ENCODE measurements at places on chromosomes 2 and 18.

DNA sequence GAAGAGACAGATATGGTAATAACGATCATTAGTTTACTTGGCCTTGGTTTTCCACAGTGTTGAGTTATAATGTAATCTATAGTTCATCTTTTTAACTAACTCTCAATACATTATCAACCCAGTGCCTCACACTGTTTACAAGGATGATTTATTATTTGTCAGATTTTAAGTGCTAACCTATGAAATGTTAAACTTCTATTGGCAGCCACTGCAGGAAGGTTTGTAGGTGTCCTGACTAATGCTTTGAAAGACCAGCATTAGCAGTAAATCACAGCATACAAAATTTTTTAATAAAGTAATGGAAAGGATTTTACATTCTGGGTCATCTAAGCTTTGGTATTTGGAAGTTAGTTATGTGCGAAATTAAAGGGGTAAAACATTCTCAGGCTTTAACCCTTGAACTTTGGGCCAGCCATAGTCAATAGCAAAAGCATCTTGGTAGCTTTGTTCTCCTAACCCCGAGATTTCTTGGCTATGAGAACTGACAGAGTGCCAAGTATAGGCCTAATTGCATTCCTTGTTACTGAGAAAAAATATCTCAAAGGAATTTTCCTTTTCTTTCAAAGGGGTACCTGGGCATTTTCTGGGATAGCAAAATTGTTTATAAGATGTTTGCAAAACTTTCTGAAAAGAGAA lies 30.6 kb downstream of the SPATS2L start:
- DNase-seq, result no peak

GRCh38 chr2:144161061-144161460 lies 358.9 kb downstream of the ZEB2 start:
- no peak for DNase-seq

DNA sequence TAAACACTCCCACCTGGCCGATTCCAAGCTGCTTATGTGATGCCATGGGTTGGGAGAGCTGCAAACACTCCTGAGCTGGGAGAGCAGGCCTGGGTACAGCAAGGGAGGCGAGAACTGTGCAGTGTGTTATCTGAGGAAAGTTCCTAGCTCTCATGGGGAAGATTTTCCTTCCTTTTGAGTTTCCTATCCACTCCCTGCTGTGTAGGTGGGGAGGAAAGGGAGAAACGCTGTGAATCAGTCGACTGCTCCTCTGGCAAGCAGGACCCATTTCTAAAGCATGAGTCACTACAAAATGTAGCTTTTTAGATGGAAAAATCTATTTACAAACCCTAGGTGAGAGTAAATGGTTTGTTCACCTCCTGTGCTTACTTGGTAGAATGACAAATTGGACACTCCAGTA lies 80.4 kb downstream of the SH3RF3 start:
- no peak for DNase-seq

DNA sequence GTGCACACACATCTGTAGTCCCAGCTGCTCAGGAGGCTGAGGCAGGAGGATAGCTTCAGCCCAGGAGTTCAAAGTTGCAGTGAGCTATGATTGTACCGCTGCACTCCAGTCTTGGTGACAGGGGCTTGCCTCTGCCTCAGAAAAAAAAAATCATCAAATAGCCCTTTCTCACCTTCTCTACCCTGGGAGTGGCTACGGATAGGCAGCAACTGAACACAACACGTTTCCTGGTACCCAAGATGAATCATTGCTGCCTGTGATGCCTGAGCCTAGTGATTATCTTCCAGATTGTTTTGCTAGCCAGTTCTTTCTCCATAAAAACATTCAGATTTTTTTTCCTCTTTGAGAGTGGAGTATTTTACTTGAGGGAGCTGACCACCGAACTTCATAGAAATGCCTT lies 13.5 kb downstream of the INPP4A start:
- DNase-seq, result no peak

- DNase-seq, result peak; percentile 20
Measured at GRCh38 chr18:75041586-75041985, 167.4 kb downstream of the PTGR3 start.

- no peak for DNase-seq
Measured at GRCh38 chr18:56136105-56136504, 502.3 kb downstream of the TXNL1 start.

DNA sequence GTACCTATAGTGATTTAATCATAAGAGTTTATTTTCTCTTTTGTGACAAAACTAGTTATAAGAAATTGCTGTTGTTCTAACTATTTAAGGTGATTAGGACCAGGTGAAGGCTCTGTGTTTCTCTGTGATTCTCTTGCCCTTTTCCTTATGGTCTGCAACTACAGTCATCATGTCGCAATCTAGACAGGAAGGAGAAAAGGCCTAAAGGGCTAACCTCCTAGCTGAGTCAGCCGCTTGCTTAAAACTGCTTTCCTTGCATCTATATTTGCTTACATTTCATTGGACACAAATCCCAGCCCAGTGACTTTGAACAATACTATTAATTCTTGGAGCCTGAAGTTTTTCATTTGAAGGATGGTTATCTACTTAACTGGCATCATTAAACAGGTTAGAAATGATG lies 93.1 kb downstream of the PIK3C3 start:
- DNase-seq, result no peak

GRCh38 chr2:40127890-40128557 lies 323.9 kb downstream of the SLC8A1 start:
- DNase-seq, result no peak

GRCh38 chr18:47422524-47422923 lies 171.1 kb upstream of the SKOR2 start:
- no peak for DNase-seq

GRCh38 chr2:65432227-65433190 lies at the start of gene SPRED2:
SPRED2 (minus strand) TSS chr2:65432599; CDS start chr2:65431987, 612 bp downstream.
- peak; percentile 60 for DNase-seq

GRCh38 chr2:96759548-96759947 lies 1.2 kb upstream of the CNNM4 start:
- no peak for DNase-seq

DNA sequence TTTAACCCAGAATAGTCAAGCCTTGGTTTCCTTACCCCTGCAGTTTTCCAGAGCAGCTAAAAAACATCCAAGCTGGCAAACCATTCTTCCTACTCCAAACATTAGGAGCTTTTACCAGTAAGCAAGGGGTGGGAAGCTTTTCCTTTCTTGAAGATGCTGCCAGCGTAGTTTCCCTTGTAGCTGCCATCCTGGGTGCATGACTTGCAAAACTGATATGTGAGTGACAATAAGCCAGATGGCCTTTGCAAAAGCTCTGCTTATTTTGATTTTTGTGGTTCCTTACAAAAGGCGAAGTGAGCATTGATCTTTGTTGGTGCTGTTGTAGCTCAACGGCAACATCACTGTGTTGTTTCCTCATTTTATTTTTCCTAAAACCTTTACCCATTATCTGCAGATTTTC lies 138.8 kb downstream of the WDSUB1 start:
- no peak for DNase-seq

GRCh38 chr2:158760887-158761286 lies 34.2 kb upstream of the DAPL1 start:
- no peak for DNase-seq

DNA sequence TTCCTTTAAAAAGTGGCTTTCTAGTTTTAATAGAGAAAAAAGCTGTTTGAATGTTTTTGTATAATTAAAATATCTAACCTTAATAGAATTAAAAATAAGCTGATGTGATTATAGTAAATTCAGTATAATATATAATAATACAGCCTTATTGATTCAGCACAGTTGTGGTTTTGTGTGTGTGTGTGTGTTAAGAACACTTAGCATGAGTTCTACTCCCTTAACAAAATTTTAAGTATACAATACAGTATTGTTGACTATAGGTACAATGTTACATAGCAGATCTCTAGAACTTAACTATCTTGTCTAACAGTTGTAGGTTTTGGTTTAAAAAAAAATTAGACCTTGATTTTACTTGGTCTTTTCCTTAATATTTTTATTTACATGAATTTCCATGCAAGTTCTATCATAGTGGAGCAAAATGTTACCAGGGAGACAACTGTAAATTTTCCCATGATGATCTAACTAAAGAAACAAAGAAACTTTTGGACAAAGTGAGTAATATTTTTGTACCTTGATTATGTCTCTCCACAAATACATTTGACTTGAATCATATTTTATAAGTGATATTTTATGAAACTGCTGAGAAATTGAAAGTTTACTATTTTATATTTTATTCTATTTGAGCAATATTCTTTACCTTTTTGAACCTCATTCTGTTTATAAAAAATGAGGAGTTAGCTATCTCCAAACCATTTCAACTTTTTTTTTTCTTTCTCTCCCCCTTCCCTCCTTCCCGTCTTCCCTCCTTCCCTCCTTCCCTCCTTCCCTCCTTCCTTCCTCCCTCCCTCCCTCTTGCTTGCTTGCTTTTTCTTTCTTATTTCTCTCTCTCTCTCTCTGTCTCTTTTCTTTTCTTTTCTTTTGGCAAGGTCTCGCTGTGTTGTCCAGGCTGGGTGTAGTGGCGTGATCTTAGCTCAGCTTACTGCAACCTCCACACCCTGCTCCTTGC lies 46.3 kb downstream of the ZC3H6 start:
- DNase-seq, result no peak

DNA sequence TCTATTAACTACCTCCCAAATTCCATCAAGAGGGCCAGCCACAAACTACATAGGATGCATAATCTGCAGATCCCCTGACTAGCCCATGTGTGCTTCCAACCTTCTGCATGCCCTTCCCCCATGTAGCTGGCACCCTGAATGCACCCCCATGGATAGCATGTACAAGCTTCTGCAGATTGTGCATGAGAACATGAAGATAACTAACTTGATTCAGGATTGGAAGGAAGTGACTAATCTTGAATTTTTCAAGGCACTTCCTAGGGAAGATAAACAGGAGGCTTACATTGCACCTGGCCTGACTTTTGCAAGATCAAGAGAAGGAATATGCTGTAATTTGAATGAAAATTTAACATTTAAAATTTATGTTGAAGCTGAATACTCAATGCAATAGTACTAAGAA lies 66.7 kb downstream of the CDC42EP3 start:
- no peak for DNase-seq

DNA sequence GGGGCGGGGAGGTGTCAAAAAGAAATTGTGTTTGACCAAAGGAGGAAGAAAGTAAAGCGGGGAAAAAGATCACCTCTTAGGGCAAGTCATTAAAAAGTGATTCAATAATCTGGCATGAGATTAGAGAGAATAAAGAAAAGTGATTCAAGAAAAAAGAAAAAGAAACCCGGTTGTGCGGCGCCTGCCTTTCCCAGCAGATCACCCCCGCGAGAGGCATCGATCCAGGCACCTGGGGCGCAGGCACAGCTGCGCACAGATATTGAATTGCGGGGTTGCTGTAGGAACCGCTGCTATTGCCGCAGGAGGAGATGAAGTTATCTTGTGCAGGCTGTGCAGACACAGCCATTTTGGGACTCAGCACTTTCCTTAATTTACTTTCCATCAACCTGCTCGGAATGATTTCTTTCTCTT lies 71.2 kb downstream of the PLB1 start:
- no peak for DNase-seq

DNA sequence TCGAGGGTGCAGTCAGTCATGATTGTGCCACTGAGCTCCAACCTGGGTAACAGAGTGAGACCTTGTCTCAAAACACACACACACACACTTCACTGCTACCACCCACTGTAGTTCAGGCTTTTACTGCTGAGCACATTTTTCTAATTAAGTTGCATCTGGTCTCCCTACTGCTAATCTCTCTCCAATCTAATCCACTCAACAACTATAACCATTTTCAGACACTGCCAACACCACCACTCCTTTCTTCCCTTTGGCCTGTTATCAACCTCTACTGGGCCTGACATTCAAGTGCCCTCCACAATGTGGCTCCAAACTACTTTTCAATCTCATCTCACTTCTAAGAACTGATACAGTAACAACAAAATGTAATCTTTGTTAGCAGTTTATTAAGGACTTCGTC lies 44.8 kb downstream of the RMP24 start:
- DNase-seq, result no peak

- no peak for DNase-seq
Measured at GRCh38 chr2:13524492-13524891, 807.8 kb downstream of the TRIB2 start.

GRCh38 chr18:45316127-45316526 lies 299.1 kb upstream of the SLC14A2 start:
- no peak for DNase-seq

GRCh38 chr2:159982270-159982669 lies 80.1 kb downstream of the PLA2R1 start:
- DNase-seq, result no peak

- no peak for DNase-seq
Measured at GRCh38 chr2:232038881-232039485, 77.5 kb downstream of the DIS3L2 start.

- DNase-seq, result no peak
Measured at GRCh38 chr2:85088921-85089320, 44.3 kb upstream of the TCF7L1 start.

DNA sequence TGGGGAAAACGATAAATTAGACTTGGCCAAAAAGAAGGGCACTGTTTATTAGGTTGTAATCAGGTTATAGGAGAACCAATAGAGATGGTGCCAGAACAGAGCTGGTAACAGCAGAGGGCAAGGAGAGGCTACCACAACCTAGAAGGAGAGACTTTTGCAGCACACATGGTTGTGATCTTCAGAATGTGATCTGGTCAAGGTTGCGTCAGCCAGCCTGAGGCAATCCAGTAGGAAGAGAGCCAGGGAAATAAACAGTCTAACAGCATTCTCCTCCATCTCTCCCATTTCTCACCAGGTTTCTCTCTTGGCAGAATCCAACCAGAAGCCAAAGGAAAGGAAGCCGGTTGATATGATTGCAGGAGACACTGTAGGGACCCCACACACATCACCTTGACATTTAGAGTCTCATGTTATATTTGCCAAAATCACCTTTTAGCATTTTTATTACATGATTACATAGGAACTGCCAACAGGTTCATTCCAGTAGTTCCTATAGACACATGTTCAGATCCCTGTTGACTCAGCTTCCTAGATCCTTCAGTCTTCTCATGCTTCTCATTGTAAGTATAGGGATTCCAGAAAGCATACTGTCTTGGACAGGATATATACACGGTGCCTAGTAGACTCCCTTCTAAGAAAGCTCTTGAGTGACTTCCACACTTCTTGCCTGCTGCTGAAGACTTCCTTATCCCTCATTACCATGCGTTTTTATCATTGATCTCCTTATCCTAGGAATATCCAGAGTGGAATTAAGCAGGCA lies 17.6 kb upstream of the SPATS2L start:
- no peak for DNase-seq

DNA sequence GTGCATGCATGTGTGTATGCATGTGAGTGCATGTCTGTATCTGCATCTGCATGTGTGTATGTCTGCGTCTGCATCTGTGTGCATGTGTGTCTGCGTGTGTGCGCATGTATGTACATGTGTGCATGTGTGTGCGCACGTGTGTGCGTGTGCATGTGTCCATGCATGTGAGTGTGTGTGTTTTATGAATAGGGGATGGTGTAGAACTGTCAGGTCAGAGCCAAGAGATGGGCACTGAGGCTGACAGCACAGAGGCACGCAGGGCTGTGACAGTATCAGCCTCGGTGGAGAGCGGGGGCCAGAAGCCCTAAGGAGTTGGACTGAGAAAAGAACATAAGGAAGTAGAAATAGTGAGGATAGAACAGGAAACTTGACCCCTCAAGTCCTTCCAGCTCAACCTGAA lies 494.0 kb upstream of the MYT1L start:
- DNase-seq, result no peak

GRCh38 chr2:60552078-60552850 lies 1.2 kb downstream of the BCL11A start:
- DNase-seq, result no peak

GRCh38 chr2:85813982-85814801 lies 60.4 kb downstream of the ATOH8 start:
- peak; percentile 57 for DNase-seq

- DNase-seq, result no peak
Measured at GRCh38 chr2:98335271-98335670, 11.0 kb upstream of the CNGA3 start.

Data from glomerular endothelial cell (primary cell).